Body of pancreas (tissue), 4 donors: ENCODE measurements at places on chromosomes 1 and 21. TPM values are rescaled to one million over a fixed set of nuclear protein-coding genes. Genes with fewer than 3 reads are reported as not detected.

DNA sequence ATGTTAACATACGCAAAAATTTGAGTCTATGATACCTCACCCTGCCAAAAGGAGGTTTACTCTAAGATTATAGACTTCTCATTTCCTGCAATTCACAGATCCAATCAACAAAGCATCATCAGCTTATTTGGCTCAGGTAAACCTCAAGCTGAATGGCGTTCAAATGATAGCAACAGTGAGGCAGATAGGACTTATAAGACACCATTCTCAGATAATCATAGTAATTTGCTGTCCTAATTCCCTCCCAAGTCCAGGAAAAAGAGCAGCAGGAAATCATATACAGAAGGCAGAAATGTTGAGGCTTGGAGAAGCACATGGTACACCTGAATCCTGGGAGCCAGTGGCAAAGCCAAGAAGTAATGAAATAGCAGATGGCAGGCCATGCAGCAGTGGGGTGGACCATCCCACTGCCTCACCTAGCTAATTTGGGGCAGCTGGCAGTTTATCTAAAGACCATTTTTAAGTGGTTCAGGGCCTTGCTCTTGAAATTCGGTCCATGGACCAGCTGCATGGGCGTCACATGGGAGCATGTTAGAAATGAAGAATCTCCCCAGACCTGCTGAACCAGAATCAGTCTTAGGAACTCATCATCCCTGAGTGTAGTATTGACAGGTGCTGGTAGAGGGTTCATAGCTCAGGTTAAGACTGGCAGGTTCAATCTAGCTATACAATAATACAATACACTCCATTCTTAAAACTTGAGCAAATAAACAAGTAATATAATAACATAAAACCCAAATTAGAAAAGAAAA lies 57.7 kb downstream of the ASTN1 start:
- no peak overlapping the region for H3K27ac ChIP-seq
- no peaks in the 10 kb centered on the region for H3K4me1 ChIP-seq
- H3K36me3 ChIP-seq = no peaks in the 10 kb centered on the region
- H3K27me3 ChIP-seq = no peaks in the 10 kb centered on the region
- no peak overlapping the region for H3K4me3 ChIP-seq

GRCh38 chr1:25140073-25140797 lies 92.1 kb downstream of the SYF2 start:
- H3K36me3 ChIP-seq = no peaks in the 10 kb centered on the region
- H3K27ac ChIP-seq = no peak overlapping the region
- H3K4me1 ChIP-seq = no peaks in the 10 kb centered on the region
- DNase-seq = no peak
- no peak overlapping the region for H3K4me3 ChIP-seq
- no peaks in the 10 kb centered on the region for H3K27me3 ChIP-seq

DNA sequence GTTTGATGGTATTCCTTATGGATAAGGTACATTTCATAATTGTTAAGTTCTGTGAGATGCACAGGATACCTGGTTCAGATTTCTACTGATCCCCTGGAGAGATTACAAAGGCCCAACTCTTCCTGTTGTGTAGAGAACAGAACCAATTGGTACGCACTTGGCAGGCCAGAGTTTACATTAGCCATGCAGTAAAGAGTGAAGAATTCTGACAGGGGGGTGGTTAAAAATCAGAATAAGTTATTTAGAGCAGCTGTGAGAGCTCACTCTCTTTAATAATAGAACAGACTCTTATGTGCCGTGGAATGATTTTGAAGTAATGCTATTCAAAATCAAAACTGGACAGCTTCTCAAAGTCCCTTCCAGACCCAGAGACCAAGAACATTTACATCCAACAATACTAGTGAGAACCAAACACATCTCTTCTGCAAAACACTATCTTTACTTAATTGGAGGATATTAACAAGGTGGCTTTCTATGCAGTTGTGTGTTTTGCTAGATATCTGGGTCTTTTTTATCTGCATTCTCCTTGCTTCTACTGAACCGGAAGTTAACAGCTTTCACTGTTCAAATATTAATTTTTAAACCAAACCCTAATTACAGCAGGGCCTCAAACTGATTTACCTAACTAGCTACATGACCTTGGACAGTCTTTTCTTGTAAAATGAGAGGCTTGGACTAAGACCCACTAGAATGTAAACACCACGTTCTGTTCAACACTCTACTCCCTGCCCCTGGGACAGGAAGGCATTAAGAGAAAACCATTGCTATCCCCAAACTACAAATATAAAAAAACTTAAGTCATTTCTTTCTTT lies 4.0 kb downstream of the USP24 start:
- no peaks in the 10 kb centered on the region for H3K27me3 ChIP-seq
- peak overlapping the region; percentile 91 for H3K27ac ChIP-seq
- no peak for DNase-seq

DNA sequence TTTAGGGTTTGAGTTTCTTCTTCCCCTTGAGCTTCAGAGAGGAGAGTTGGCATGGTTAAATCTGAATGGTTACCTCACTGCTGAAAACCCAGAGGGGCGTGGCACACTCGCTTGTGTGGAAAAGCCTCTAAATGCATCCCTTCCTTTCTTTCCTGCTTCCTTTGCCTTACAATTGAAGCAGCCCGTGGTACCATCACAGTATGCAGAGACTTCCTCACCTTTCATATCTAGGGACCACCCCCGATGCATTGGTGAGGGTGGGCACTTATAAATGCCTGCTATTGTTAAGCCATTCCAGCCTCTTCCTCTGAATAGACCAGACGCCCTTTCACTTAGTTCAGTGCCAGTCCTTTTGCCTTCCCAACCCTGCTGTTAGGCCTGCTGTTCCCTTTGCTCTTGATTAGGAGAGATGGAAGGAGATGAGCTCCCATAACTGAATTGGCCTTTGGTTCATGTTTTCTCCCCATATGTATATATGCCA lies 21.9 kb upstream of the LAX1 start:
- H3K27me3 ChIP-seq = no peaks in the 10 kb centered on the region
- H3K36me3 ChIP-seq = no peaks in the 10 kb centered on the region
- H3K4me1 ChIP-seq = no peaks in the 10 kb centered on the region
- H3K4me3 ChIP-seq = no peak overlapping the region
- no peak overlapping the region for H3K27ac ChIP-seq

- peaks cover 15% of the 10 kb centered on the region for H3K4me1 ChIP-seq
- no peak overlapping the region for H3K4me3 ChIP-seq
- peak overlapping the region; percentile 17 for H3K27ac ChIP-seq
- peak; percentile 16 for DNase-seq
These were observed 858.0 kb downstream of the USP25 start for GRCh38 chr21:16587681-16588375.

DNA sequence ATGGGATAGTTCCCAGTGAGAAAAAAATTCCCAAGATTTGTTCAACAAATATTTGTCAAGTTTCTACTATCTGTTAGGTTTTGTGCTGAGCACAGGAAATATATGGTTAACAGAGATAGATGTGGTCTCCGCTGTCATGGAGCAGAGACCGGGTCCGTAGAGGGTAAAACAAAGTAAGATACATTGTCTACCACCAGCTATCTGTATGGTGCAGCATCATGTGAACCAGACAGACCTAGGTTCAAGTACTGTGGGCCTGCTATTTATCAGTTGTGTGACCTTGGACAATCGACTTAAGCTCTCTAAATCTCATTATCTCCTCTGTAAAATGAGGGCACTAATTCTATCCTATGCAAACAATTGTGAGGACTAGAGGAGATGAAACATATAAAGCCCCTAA lies 109.8 kb downstream of the DUSP10 start:
- no peaks in the 10 kb centered on the region for H3K4me1 ChIP-seq
- no peak overlapping the region for H3K27ac ChIP-seq
- no peak for DNase-seq
- H3K4me3 ChIP-seq = no peak overlapping the region

DNA sequence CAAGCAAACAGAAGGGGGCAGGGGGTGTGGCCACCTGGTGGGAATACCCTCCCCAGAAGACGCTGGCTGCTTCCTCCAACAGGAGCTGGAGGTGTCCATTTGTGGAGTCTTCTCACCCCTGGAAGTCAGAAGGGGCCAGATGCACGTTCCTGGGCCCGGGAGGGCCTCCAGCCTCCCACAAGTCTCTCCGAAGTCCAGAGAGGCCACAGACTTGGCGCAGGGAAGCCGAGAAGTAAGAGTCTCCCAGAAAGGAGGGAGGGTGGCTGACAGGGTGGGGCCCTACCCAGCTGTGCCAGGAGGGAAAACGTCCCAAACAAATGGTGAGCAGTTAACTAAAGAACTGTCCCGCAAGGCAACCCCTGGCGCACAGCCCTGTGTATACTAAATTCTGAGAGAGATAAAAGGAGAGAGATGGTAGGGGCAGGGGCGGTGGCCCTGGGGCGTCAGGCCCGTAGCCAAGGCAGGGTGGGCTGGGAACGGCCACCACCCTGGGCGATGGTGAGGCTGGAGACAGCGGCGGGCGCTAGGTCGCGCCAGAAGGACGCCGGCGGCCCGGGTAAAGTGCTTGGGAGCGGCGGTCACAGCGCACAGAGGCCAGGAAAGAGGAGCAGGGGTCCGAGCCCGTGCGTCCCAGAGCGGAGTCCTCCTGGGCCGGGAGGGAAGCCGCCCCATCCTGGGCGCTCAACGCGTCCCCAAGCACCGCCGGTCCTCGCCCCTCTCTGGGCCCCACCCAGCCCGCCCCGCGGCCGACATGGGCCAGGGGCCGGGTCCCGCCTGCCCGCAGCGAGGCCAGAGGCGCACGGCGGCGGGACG lies 1.2 kb downstream of the CHD5 start:
- H3K4me3 ChIP-seq = no peak overlapping the region
- no peak for DNase-seq
- peaks cover 15% of the 10 kb centered on the region for H3K27me3 ChIP-seq
- H3K4me1 ChIP-seq = peaks cover 8% of the 10 kb centered on the region
- H3K36me3 ChIP-seq = no peaks in the 10 kb centered on the region

- H3K36me3 ChIP-seq = no peaks in the 10 kb centered on the region
- H3K27ac ChIP-seq = no peak overlapping the region
- no peak for DNase-seq
- H3K4me1 ChIP-seq = peaks cover 9% of the 10 kb centered on the region
These were observed 38.0 kb downstream of the SLC1A7 start for GRCh38 chr1:53104289-53104913.

GRCh38 chr1:47468709-47469389 lies 31.0 kb downstream of the FOXD2 start:
- H3K36me3 ChIP-seq = no peaks in the 10 kb centered on the region
- no peak for DNase-seq
- no peak overlapping the region for H3K27ac ChIP-seq

Gene CR1L
- total RNA-seq = not detected
